Upper lobe of left lung (tissue), 6 donors: ENCODE measurements at places on chromosomes 12 and 14. TPM values are rescaled to one million over a fixed set of nuclear protein-coding genes. Genes with fewer than 3 reads are reported as not detected.

Gene SLC10A1
- total RNA-seq: not detected

Gene CLBA1
- total RNA-seq: 14.2 TPM

Gene TAS2R10
- not detected for total RNA-seq

Gene C1QL4
- not detected for total RNA-seq

Gene HSPA2
- 11.9 TPM for total RNA-seq

Gene IL31
- not detected for total RNA-seq

Gene C12orf60
- total RNA-seq: 0.33 TPM

Gene SLC7A7
- total RNA-seq: 99.9 TPM

Gene MLEC
- 53.4 TPM for total RNA-seq

Gene PTPN21
- 43.8 TPM for total RNA-seq
